ENCODE measurements at places on chromosomes 2 and 18. TPM values are rescaled to one million over a fixed set of nuclear protein-coding genes. Genes with fewer than 3 reads are reported as not detected.

- no peak for DNase-seq
Measured at GRCh38 chr2:167271932-167272331, 383.7 kb downstream of the XIRP2 start.

GRCh38 chr2:71846669-71847291 lies 300.9 kb downstream of the CYP26B1 start:
- DNase-seq = no peak

DNA sequence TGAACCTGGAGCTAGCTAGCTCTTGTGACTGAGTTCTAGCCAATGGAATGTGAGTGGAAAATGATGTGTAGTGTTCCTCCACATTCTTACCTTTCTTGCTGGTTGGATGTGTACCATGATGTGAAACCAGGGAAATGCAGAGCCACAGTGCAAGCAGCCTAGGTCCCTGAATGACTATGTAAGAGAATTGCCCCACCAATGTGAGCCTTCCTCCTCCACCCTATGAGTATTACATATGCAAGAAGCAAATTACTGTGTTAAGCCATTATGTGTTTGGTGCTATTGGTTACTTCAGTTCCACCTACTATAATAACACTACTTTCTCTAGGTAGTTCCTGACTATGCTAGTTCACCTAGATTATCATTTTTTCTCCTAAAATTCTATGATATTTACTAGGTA lies 39.6 kb downstream of the LCLAT1 start:
- no peak for DNase-seq

- no peak for DNase-seq
Measured at GRCh38 chr2:196977507-196977906, 51.0 kb upstream of the PGAP1 start.

DNA sequence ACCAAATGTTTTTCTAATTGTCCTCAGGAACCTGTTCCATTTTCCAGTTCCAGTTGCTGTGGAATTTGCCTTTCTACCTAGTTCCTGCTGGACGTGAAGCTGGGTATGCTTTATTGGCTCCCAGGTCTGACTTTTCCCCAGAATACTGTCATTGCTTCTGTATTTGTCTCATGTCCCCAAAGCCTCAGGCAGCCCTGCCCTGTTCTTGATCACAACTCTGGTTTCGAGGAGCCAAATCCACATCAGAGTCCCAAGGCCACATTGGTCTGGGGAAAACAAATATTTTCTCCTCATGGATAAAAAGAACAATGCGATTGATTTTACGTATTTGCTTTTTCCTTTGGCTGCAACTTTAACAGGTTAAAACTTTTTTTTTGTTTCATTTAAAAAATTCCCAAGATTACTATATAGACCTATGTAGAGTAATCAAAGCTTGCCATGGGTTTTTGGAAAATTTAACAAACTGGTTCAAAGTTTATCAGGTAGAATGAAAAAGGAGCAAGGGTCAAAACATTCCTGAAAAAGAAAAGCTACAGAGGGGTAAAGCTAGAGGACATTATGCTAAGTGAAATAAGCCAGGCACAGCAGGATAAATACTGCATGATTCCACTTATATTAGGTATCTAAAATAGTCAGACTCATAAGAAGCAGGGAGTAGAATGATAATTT lies 85.2 kb downstream of the MDH1 start:
- DNase-seq = no peak

GRCh38 chr2:43184339-43184895 lies 42.0 kb downstream of the ZFP36L2 start:
- no peak for DNase-seq

The AMER3 gene
- not detected for total RNA-seq

The APOB gene
- total RNA-seq = not detected

The FAM228A gene
- total RNA-seq = not detected

The PSMA8 gene
- not detected for total RNA-seq

The RBKS gene
- 3.8 TPM for total RNA-seq

The AOX1 gene
- 15.2 TPM for total RNA-seq

The UCN gene
- 6.8 TPM for total RNA-seq

The TRIM43 gene
- total RNA-seq = not detected

The GFPT1 gene
- 148 TPM for total RNA-seq
